Skin of body (tissue), 3 donors: ENCODE measurements at places on chromosomes 7 and 10. TPM values are rescaled to one million over a fixed set of nuclear protein-coding genes. Genes with fewer than 3 reads are reported as not detected.

The CFAP58 gene
- total RNA-seq: 0.39 TPM

The FAM171A1 gene
- 11.3 TPM for total RNA-seq

The TAS2R3 gene
- 3.6 TPM for total RNA-seq

The TMEM196 gene
- total RNA-seq: under 0.01 TPM

The TMEM236 gene
- total RNA-seq: 0.69 TPM

The EEPD1 gene
- total RNA-seq: 12.2 TPM
